Activated naive CD4-positive, alpha-beta T cell treated with anti-CD3 and anti-CD28 coated beads, Interleukin-2, amount 50 U/mL, for 72 hours (primary cell): ENCODE measurements at places on chromosomes 11 and 22. TPM values are rescaled to one million over a fixed set of nuclear protein-coding genes. Genes with fewer than 3 reads are reported as not detected.

Gene MUC5AC
- not detected for total RNA-seq

Gene RIBC2
- total RNA-seq = 6.7 TPM

Gene TSGA10IP
- total RNA-seq = not detected

Gene APOA4
- not detected for total RNA-seq

Gene UPB1
- total RNA-seq = 0.23 TPM

Gene IRAG1
- not detected for total RNA-seq

Gene MIOX
- total RNA-seq = not detected

Gene OR8G1
- not detected for total RNA-seq

Gene CD3D
- total RNA-seq = 341 TPM

Gene TMEM191C
- 3.2 TPM for total RNA-seq

Gene MICAL2
- 124 TPM for total RNA-seq

Gene TMEM45B
- 2.9 TPM for total RNA-seq

Gene IPO7
- 146 TPM for total RNA-seq

Gene DYNC2H1
- total RNA-seq = 2.2 TPM

Gene ALDH3B2
- total RNA-seq = not detected

Gene SAA4
- not detected for total RNA-seq

Gene NAALAD2
- not detected for total RNA-seq

Gene C22orf23
- total RNA-seq = not detected

Gene CADM1
- 0.18 TPM for total RNA-seq

Gene LARGE2
- 1.1 TPM for total RNA-seq

Gene CELSR1
- 1.1 TPM for total RNA-seq

Gene ZBTB16
- 0.99 TPM for total RNA-seq

Gene MYBPC3
- not detected for total RNA-seq

Gene MUC6
- not detected for total RNA-seq

Gene MS4A4E
- not detected for total RNA-seq

Gene UQCR10
- total RNA-seq = 72.2 TPM

Gene OTOG
- total RNA-seq = not detected

Gene MCAM
- total RNA-seq = 15.7 TPM

Gene NCAPH2
- 121 TPM for total RNA-seq

Gene LIF
- total RNA-seq = 68.9 TPM

Gene NDUFS8
- total RNA-seq = 139 TPM

Gene SPA17
- total RNA-seq = 2.6 TPM

Gene SNX32
- 3.8 TPM for total RNA-seq
